Tibial nerve (tissue), 4 donors: ENCODE measurements at places on chromosomes 12 and 14. TPM values are rescaled to one million over a fixed set of nuclear protein-coding genes. Genes with fewer than 3 reads are reported as not detected.

GRCh38 chr12:78157199-78157598 lies 326.5 kb downstream of the NAV3 start:
- DNase-seq, result no peak

GRCh38 chr12:123041811-123042655 lies 61.6 kb downstream of the ARL6IP4 start:
- DNase-seq, result no peak

DNA sequence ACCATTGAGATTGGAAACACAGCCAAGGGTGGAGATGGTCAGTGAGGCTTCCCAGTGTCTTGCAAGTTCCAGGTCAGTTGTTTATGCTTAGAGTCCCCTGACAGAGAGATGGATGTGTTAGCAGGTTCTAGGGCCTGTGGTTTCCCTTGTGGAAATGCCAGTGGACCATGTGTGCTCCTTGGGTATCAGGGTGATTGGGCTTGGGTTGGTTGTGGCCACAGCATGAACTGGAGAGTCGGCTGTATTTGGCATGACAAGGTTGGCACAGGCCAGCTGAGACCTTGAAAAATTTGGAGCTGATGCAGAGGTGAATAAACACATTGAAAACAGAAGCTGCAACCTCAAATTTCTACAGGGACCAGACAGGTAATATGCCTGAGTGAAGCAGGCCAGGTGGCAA lies 668.0 kb downstream of the DIO2 start:
- DNase-seq, result no peak

The AREL1 gene
- 30.9 TPM for total RNA-seq

- DNase-seq, result no peak
Measured at GRCh38 chr14:89067293-89067972, 243.0 kb downstream of the TTC8 start.

GRCh38 chr14:70014406-70015095 lies 135.3 kb downstream of the SMOC1 start:
- DNase-seq, result no peak

DNA sequence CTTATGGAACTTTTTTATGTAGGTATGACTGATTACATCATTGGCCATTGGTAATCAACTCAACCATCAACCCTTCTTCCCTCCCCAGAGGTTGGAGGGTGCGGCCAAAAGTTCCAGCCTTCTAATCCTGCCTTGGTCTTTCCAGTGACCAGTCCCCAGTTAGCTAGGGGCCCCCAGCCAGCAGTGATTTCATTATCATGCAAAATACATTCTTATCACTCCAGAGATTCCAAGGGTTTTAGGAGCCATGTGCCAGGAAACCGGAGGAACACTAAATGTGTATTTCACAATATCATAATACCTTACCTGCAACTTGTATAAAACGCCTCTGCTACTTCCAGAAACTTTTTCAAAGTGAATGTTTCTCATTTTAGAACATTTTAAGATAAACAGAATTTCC lies 181.5 kb upstream of the PELI2 start:
- no peak for DNase-seq
